Coronary artery (tissue), 2 donors: ENCODE measurements at places on chromosomes 3 and 15.

- DNase-seq, result no peak
Observed at GRCh38 chr3:187773233-187774184, 28.2 kb upstream of the BCL6 start.

DNA sequence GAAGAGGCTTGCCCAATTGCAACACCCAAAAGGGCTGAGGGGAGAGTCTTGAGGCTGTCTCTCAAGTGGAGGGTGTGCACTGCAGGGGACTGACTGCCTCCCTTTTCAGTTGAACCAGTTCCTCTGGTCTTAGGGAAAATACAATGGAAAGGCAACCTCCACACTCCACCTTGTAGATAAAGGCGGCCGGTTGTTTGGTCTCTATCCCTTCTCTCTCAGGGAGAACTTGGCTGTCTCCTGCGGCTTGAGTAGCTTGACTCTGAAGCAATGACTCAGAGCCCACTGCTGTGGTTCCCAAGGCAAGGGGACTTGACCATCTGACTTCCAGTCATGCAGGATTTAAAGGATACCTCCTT is 143.2 kb upstream of the UMPS start:
- no peak for DNase-seq

- no peak for DNase-seq
Observed at GRCh38 chr3:156892701-156893100, 66.5 kb downstream of the LEKR1 start.

DNA sequence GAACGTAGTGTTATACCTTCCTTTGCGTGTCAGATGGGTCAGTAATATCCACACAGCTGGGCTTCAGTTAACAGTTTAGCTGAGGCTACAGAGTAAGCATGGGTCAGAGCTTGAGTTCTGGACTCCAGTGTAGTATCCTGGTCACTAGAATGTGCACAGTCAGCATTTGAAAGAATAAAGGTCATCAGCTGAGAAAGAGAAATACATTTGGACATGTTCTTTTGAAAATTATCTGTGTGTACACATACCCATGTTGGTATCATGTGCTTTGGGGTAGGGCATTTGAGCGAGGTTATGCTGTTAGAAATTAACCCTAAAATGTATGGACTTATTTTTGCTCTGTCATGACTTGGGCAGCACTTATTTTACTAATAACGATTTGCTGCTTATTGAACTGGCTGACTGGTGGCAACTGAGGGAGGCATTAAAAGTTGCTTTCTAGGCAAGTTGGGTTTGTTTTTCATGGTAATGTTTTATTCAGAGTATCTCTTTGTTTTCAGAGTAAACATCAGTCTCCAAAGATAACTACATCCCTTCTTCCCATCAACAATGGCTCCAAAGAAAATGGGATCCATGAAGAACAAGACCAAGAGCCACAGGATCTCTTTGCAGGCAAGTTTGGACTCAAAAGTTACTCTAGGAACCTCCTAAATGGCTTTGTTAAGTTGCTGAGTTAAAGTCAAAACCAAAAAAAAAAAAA is 16.4 kb downstream of the SNX1 start:
- no peak for DNase-seq

DNA sequence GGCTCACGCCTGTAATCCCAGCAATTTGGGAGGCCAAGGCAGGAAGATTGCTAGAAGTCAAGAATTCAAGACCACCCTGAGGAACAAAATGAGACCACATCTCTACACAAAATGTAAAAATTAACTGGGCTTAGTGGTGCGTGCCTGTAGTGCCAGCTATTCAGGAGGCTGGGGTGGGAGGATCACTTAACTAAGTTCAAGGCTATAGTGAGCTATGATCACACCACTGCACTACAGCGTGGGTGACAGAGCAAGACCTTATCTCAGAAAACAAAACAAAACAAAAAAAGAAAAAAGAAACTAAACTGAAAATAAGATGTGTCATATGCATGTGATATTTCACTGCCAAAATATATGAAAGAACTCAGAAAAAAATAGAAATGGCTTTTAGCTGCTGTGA is 243.3 kb upstream of the CCDC54 start:
- no peak for DNase-seq

GRCh38 chr3:184230603-184231528 is 1.5 kb downstream of the VWA5B2 start:
- DNase-seq, result no peak

DNA sequence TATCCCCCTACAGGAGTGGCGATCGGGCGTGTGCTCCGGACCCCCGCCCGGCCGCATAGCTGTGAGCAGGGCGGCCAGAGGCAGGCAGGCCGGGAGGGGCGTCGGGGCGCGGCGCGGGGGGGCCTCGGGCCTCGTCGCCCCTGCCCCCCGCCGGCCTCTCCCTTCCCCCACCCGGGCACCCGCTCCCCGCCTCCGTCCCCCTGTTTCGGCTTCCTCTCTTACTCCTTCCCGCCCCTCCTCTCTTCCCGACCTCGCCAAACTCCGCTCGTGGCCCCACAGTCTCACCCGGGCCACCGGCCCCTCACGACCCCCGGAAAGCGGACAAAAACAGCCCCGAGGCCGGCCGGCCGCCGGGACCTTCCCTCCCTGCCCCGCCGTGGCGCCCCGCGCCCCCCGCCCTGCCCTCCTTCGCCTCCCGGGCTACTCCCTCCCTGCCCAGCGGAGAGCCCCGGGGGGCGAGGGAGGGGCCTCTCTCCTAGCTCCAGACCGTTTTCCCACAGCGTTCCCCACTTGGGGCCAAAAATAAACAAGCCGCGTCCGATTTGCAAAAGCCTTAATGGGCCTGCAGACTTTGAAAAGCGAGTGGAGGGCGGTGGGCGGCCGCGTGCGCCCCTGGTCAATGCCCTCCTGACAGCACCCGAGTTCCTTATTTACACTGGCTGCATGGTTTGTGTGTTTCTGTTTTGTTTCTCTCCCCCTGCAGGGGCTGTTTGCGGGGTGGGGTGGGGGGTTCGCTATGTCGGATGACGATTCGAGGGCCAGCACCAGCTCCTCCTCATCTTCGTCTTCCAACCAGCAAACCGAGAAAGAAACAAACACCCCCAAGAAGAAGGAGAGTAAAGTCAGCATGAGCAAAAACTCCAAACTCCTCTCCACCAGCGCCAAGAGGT is 1.0 kb downstream of the UBE2E1 start:
- DNase-seq, result no peak

- no peak for DNase-seq
Observed at GRCh38 chr15:28897861-28898585, 12.2 kb downstream of the APBA2 start.

DNA sequence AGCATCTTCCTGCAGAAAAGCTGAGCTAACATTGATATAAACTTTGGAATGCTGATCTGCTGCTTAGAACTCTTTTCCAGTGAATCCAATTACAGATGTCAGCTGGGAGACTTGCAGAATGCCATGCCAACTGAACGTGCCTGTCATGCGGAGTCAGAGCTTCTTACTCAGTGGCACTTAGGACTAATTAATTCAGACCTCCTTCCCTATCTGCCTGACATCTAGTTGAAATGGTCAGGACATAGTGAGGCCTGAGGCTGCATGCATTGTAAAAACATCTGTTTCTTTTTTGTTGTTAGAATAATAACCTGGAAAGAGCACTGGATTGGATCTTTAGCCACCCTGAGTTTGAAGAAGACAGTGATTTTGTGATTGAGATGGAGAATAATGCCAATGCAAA is 112.6 kb downstream of the USP13 start:
- DNase-seq, result no peak

GRCh38 chr3:132265028-132265427 is 52.2 kb upstream of the ACP3 start:
- no peak for DNase-seq

- DNase-seq, result no peak
Observed at GRCh38 chr3:142965581-142965980, 2.1 kb upstream of the PAQR9 start.

DNA sequence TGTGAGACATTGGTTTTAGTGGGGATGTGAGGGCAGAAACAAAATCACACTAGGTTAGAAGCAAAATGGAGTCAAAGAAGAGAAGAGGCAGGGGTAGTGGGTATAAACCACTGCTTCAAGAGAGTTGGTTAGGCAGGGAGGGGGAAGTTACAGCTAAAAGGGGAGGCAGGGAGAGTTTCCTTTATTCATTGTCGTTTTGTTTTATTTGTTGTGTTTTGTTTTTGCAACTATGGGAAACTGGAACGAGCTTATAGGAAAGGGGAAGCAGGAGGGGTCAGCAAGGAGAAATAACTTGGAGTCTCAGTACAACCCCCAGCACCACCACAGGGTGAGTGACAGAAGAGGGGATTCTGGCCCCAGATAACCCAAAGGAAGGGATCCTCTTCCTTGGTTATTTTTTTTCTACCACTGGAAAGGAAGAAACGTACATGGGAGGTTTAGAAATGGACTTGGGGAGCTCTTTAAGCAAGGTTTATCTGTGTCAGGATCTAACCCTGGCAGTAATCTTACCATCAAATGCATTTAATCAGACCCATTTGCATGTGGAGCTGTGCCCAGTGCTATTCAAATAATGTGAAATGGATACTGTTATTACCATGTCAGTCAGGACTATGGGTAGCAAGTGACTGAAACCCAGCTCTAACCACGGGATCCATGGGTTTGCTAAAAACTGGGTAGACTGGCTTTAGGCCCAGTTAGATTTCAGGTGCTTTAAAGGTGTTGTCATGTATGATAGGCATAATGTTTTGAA is 68.7 kb downstream of the CCNL1 start:
- DNase-seq, result no peak

GRCh38 chr15:33729653-33730052 is 238.6 kb upstream of the CHRM5 start:
- DNase-seq, result no peak
